ENCODE measurements at places on chromosomes 5 and 9.
A peak's percentile ranks its signal among the peaks of the same experiment; 100 is the strongest.

- no peak for DNase-seq
Observed at GRCh38 chr5:103109277-103109676, 10.7 kb downstream of the GIN1 start.

DNA sequence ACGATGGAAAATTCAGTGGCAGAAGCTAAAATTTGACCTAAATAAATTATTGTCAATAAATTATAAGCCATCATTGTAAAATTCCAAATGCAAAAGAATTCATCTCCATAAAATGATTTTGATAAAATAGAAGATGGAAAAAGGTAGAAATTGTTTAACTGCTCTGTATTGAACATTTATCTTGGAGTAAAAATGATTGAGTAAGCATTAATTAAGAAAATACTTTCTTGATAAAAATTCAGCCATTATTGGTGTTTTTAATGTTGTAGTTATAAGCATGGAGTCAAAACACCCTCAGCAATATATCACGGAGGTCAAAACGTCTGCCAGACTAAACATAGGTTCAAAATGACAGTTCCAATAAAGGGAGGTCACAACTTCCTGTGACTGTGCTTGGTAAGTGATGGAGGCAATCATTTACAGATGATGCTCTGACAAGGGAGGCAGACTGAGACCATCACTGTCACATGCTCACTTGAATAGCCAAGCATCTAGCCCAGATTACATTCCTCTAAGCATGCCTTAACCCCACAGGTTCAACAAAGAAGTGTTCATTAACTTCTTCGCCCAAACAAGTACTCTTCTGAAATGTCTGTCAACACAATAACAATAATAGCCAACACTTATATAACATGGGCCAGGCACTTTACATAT lies 69.5 kb downstream of the SH3TC2 start:
- no peak for DNase-seq

DNA sequence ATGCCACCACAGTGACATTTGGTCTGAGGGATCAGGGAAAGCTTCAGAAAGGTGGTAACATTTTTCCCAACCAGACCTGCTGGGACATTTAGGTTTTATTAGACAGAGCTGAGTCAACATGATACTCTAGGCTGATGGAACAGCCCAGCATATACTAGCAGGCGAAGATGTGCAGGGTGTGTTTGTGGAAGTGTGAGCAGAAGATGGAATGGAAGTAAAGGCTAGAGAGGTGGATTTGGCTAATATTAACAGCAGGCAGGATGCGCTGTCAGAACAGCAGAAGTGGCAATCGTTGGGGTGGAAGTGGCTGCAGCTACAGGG lies 340.6 kb downstream of the ASTN2 start:
- DNase-seq = no peak

GRCh38 chr5:122252319-122252718 lies 59.7 kb upstream of the SNCAIP start:
- DNase-seq = no peak

GRCh38 chr5:132007399-132008162 lies 3.9 kb downstream of the ACSL6 start:
- DNase-seq = peak; percentile 68

- DNase-seq = no peak
Observed at GRCh38 chr9:130732136-130732535, 38.6 kb downstream of the EXOSC2 start.

GRCh38 chr9:11506980-11507379 lies 894.2 kb upstream of the PTPRD start:
- no peak for DNase-seq

- DNase-seq = no peak
Observed at GRCh38 chr5:114686356-114686755, 324.5 kb downstream of the KCNN2 start.

- DNase-seq = no peak
Observed at GRCh38 chr5:175548626-175549311, 70.4 kb downstream of the SFXN1 start.

DNA sequence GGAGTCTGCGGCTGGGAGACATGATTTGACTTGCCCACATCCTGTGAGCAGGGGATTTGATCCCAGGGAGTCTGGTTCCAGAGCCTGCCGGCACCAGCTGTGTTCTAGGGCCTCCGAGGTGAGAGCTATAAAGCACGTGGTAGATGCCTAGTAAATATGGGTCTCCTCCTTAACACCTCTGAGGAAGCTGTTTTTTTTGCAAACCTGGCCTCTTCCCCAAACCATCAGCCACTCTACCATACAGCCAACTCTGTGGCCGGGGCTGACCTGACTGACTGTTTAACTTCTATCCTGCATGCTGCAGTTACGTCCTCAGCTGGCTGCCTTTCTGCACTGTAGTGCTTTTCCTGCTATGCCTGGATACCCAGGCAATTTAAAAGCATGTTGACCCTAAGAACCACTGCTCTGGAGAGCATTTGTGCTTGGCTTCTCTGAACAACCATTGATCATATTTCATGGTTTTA lies 220.5 kb downstream of the SLIT3 start:
- no peak for DNase-seq

- no peak for DNase-seq
Observed at GRCh38 chr5:124755565-124755964, 9.1 kb upstream of the ZNF608 start.

GRCh38 chr5:179181988-179182387 lies 121.8 kb downstream of the ZNF354C start:
- no peak for DNase-seq

GRCh38 chr5:52983731-52984636 lies 5.2 kb upstream of the ITGA2 start:
- DNase-seq = no peak

- DNase-seq = no peak
Observed at GRCh38 chr5:55232271-55232984, 980 bp downstream of the CCNO start.

- peak; percentile 32 for DNase-seq
Observed at GRCh38 chr5:65262096-65262495, 219.6 kb downstream of the ADAMTS6 start.

- no peak for DNase-seq
Observed at GRCh38 chr5:522116-522515, 2.1 kb downstream of the SLC9A3 start.

- DNase-seq = peak; percentile 8
Observed at GRCh38 chr9:132412089-132412488, 2.1 kb downstream of the CFAP77 start.

DNA sequence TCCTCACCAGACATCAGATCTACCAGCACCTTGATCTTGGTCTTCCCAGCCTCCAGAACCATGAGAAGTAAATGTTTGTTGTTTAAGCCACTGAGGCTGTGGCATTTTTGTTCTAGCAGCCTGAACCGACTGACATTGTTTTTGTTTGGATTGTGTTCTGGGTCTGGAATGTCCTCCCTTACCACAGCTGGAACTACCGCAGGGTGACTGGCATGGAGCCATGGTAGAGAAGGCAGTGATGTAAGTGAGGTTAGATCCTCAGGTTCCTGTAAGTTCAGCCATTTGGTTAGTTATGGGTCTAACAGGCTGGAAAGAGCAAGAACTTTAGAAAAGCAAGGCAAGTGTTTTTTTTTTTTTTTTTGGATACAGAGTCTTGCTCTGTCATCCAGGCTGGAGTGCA lies 209.3 kb downstream of the DAB2IP start:
- peak; percentile 65 for DNase-seq

- DNase-seq = no peak
Observed at GRCh38 chr9:87097238-87097637, 149.9 kb upstream of the GAS1 start.

GRCh38 chr5:168217497-168217896 lies 73.9 kb upstream of the WWC1 start:
- no peak for DNase-seq

DNA sequence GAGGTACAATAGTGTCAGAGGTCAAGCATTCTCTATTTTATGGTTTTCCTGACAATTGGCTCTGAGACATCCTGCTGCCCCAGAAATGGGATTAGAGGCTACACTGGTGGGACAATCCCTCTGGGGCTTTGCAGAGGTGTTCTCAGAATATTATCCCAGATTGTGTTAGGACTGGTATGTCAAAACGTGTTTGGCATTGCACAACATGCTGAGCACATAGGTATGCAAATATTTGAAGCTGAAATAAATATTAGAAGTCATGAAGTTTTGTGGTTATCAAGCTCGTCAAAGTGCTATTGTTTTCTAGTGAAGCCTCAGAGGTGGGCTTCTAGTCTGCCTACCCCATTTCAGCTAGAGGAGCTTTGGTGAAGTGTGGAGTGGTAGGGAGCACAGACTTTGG lies 304.4 kb downstream of the MAN2A1 start:
- no peak for DNase-seq

GRCh38 chr5:151255621-151256286 lies 2.8 kb downstream of the GM2A start:
- DNase-seq = no peak

DNA sequence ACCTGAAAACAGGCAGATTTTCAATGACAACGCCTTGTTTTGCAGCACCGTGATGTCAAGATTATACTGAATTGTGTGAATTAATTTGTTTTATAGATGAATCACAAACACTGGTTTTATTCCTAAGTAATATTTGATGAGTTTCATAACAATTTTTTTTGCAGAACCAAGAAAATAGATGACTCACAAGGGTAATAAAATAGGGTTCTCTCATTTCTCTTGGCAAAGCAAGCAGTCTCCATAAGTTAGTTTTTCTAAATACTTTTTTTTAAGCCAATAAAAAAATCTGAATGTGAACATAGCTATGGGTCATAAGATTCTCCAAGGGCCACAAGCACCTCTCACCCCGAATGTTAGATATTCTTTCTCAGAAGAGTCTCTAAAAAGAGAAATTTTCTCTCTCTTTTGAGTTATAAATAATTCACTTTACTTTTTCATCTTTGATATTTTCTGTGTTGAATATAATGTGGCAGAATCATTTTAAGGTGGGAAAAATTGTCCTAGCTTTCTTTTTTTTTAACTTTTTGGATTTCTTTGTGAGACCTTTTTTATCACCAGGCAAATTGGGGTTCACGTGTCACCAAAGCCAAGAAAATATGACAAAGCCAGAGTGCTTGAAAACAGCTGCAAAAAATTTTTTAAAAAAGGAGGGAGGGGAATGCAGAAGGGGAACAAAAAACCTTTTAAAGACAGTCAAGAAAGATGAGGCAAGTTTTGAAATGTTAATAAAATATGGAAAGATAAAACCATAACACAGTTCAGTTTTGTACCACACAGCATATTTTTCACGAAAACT lies 174.6 kb upstream of the DAPK1 start:
- DNase-seq = peak; percentile 60

DNA sequence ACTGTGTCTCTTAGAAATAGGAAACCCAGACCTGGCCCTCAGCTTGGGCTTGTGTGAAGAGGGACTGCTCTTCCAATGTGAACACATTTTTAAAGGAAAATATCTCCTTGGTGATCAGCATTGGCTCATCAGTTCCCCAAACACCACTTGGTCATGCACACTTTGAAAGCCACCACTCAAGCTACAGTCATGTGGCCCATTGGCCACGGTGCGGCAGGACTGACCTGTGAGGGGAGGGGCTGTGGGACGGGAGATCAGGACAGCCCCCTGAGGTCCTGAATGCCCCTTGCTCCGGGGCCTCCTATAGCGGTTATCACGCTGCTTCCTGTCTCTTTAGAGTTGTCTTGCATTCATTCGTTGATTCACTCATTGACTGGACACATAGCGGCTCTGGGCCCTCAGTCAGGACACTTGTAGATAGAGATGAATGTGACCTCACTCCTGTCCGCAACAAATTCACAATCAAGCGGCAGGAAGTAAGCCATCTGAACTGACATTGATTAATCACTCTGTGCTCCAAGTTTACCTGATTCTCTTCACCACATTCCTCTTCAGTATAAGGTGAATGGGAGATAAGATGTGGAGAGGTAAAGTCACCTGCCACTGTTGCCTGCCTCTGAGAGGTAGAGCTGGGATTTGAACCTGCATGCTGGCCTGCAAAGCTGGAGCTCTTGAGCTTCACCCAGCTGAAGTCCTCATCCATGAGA lies 73.1 kb downstream of the COL15A1 start:
- DNase-seq = no peak

- no peak for DNase-seq
Observed at GRCh38 chr9:137785704-137786161, 91.8 kb upstream of the CACNA1B start.

GRCh38 chr5:76788362-76788761 lies 30.5 kb upstream of the F2RL1 start:
- DNase-seq = no peak

DNA sequence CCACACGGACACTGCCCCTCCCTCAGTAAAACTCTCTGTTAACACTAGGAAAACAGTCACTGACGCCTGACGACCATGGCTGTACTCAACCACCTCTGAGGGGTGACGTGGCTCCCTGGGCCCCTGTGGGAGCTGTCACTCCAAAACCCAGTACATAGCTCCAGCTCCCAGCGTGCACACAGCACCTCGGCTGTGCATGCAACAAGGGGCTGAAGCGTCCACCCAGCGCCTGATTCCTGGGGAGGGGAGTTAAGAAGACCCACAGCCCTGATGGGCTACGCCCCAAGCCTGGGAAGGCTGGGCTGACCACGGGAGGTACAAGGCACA lies 36.3 kb downstream of the SLC12A7 start:
- DNase-seq = no peak

All from fibroblast of skin of abdomen (primary cell).